ENCODE measurements at places on chromosomes 12 and 14. TPM values are rescaled to one million over a fixed set of nuclear protein-coding genes. Genes with fewer than 3 reads are reported as not detected.

GRCh38 chr12:8644345-8645248 lies 18.0 kb downstream of the MFAP5 start:
- H3K4me1 ChIP-seq: no peaks in the 10 kb centered on the region
- peaks cover 2% of the 10 kb centered on the region for H3K27me3 ChIP-seq
- no peak overlapping the region for H3K27ac ChIP-seq
- no peaks in the 10 kb centered on the region for H3K36me3 ChIP-seq

- H3K27ac ChIP-seq: no peak overlapping the region
- H3K27me3 ChIP-seq: no peaks in the 10 kb centered on the region
- no peak overlapping the region for H3K4me3 ChIP-seq
- peak; percentile 8 for DNase-seq
These were observed 17.4 kb downstream of the KRT76 start for GRCh38 chr12:52759695-52760094.

DNA sequence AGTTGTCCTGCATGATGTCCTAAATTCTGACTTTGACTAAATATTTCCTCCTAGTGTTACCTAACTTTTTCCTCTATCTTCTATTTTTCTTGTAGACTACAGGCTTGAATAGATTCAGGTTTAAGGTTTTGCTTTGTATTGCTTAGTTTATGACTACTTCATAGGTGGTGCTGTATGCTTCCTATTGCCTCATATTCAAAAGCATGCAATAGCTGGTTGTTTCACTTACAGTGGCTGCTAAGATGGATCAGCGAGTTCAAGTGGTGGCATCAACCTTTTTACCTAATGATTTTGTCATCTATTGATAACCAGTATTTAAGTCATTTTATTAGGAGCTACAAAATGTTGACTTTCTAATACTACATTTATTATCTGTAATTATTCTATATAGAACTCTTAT lies 36.3 kb upstream of the BICD1 start:
- H3K4me1 ChIP-seq: no peaks in the 10 kb centered on the region
- H3K27ac ChIP-seq: no peak overlapping the region
- no peak for DNase-seq
- H3K27me3 ChIP-seq: no peaks in the 10 kb centered on the region

DNA sequence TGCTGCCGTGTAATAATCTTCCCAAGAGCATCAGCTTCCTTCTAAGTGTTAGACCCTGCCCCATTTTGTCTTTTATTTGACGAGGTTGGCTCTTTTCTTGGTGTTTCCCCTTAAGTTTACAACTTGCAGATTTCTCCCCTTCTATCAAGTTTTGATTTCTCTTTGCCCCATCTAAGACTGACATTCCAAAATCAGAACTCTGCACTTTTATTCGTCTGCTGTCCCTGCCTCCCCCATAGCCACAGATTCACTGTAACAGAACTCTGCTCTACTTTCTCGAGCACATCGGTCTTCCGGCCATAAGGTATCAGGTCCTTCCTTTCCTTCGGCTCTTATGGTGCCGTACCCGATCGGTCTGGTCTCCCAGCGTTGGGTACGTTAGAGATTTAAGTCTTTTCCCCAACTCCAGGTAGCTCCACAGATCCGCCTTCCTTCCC lies 563 bp downstream of the DCP1B start:
- H3K4me3 ChIP-seq: peak overlapping the region; percentile 94
- H3K27me3 ChIP-seq: no peaks in the 10 kb centered on the region
- peak overlapping the region; percentile 70 for H3K27ac ChIP-seq

- no peak overlapping the region for H3K27ac ChIP-seq
- DNase-seq: no peak
- H3K27me3 ChIP-seq: no peaks in the 10 kb centered on the region
- no peaks in the 10 kb centered on the region for H3K36me3 ChIP-seq
These were observed 574 bp downstream of the PAWR start for GRCh38 chr12:79690142-79690637.

DNA sequence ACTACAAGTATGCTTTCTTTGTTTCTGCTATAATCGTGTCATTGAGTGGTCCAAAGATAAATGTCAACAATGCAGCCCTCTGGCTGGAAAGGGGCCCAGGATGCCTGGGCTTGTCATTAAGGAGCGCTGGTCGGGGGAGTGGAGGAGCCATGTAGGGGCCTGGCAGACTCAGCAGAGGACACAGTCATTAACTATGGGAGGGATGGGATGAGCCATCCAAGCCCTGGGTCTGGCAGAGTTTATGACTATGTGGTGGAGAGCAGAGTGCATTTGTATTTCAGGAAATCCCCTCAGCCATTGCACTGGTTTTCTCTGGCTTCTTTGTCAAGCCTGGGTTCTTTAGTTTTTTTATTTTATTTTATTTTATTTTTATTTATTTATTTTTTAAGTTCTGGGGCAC lies 243.1 kb downstream of the C12orf75 start:
- H3K4me1 ChIP-seq: no peaks in the 10 kb centered on the region
- H3K4me3 ChIP-seq: no peak overlapping the region
- DNase-seq: no peak
- no peak overlapping the region for H3K27ac ChIP-seq

GRCh38 chr12:111408116-111408440 lies 2.4 kb downstream of the SH2B3 start:
- peak overlapping the region; percentile 93 for H3K4me3 ChIP-seq
- H3K27me3 ChIP-seq: no peaks in the 10 kb centered on the region
- peaks cover 69% of the 10 kb centered on the region for H3K4me1 ChIP-seq
- no peak for DNase-seq
- peaks cover 45% of the 10 kb centered on the region for H3K36me3 ChIP-seq

GRCh38 chr12:11949738-11950411 lies 120.9 kb upstream of the BCL2L14 start:
- H3K4me3 ChIP-seq: no peak overlapping the region
- no peak for DNase-seq
- H3K27ac ChIP-seq: no peak overlapping the region
- H3K4me1 ChIP-seq: no peaks in the 10 kb centered on the region

DNA sequence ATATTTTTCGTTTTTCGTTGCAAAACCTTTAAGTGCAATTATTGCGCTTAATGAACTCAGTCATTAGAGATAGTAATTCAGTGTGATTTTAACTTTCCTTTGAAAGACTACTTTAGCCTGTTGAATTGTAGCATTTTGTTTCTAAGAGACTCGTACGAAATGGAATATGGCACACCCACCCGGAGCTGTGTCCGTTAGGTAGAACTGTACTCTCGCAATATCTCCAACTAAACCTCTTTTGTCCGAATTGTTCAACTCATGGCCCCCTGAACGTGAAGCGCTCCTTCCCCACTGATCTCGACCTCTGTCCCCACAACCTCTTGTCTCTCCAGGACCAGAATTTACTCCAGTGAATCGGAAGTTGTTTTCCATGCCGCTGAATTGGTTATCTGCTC lies 800 bp downstream of the PCNX4 start:
- peak overlapping the region; percentile 99 for H3K27ac ChIP-seq
- H3K36me3 ChIP-seq: peaks cover 11% of the 10 kb centered on the region
- no peaks in the 10 kb centered on the region for H3K27me3 ChIP-seq
- H3K4me3 ChIP-seq: peak overlapping the region; percentile 76

DNA sequence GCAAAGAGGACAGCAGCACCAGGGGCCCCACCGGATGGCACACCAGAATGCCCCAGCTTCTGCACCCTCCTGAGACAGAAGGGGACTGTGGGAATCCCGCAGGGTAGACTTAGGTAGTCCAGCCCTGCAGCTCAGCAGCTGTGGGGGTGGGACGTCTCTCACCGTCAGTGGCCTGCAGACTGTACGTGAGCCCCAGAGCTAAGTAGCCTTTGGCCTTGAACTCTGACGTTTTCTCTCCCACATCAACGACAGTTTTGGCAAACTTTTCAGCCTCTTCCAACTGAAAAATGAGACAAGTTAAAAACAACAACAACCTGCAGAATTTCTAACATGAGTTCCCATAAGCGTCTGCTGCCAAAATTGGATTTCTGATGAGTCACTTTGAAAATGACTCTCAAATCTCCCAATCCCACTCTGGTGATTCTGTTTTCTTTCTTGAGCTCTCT lies 161.4 kb downstream of the TTC7B start:
- H3K4me1 ChIP-seq: peaks cover 15% of the 10 kb centered on the region
- H3K36me3 ChIP-seq: peaks cover 41% of the 10 kb centered on the region
- DNase-seq: no peak

- H3K27ac ChIP-seq: no peak overlapping the region
- no peaks in the 10 kb centered on the region for H3K36me3 ChIP-seq
- no peak overlapping the region for H3K4me3 ChIP-seq
These were observed 76.4 kb upstream of the FICD start for GRCh38 chr12:108438667-108439066.

DNA sequence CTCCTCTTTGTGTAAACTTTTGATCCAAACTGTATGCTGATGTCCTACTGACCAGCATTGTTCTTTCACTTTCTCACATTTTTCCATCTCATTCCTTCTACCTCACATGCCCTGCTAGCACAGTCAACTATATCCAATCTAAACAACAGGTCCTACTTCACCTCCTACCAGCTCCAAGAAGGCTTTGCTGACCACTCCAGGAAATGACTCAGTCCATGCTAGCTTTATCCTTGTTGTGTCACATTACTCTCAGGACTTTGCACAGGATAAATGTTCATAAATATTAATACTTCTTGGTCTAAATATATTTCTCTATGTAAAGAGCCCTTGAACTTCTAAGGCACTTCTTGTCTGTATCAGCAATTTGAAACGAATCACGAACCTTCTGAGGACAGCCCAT lies 64.9 kb upstream of the PCED1B start:
- H3K27me3 ChIP-seq: no peaks in the 10 kb centered on the region
- no peak overlapping the region for H3K4me3 ChIP-seq
- no peak overlapping the region for H3K27ac ChIP-seq
- DNase-seq: no peak

DNA sequence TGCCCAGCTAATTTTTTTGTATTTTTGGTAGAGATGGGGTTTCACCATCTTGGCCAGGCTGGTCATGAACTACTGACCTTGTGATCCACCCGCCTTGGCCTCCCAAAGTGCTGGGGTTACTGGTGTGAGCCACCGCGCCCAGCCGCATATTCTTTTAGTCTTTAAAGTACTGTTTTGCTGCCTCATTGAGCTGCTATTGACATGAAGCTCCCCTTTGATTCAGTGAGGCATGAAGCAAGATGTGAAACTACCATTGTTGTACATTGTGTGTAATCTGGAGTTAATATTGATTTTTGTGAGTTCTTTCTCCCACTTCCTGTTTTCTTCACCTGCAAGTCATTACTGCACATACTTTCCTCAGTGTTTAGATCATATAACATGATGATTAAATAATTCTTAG lies 80.8 kb downstream of the MNAT1 start:
- H3K27ac ChIP-seq: no peak overlapping the region
- H3K4me3 ChIP-seq: no peak overlapping the region
- H3K27me3 ChIP-seq: no peaks in the 10 kb centered on the region
- peaks cover 8% of the 10 kb centered on the region for H3K36me3 ChIP-seq
- no peaks in the 10 kb centered on the region for H3K4me1 ChIP-seq
- DNase-seq: no peak

Gene POTEM
- total RNA-seq: not detected

Gene NGB
- total RNA-seq: not detected

Data from K562 (cell line).